Heart right ventricle (tissue), 16 donors: ENCODE measurements at places on chromosomes 3 and 15.
A peak's percentile ranks its signal among the peaks of the same experiment; 100 is the strongest.

DNA sequence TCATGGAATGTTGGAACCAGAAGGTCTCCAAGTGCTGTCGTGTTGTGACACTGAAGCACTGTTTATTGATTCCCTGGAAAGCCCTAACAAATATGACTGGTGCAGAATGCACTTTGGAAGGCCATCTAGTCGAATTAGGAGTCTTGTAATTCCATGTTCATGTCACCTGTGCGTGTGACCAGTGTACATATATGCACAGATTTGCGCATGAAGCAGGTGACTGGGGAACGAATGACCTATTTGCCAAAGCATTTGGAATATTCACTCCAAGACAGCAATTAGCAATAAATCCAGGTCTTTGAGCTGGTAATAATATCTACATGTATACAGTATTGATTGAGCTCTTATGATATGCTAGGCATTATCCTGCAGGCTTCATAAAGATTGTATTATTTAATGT is 177.5 kb upstream of the PFN2 start:
- no peak for DNase-seq

- DNase-seq: peak; percentile 15
Observed at GRCh38 chr15:20353966-20354883, 187.4 kb downstream of the GOLGA6L6 start.

DNA sequence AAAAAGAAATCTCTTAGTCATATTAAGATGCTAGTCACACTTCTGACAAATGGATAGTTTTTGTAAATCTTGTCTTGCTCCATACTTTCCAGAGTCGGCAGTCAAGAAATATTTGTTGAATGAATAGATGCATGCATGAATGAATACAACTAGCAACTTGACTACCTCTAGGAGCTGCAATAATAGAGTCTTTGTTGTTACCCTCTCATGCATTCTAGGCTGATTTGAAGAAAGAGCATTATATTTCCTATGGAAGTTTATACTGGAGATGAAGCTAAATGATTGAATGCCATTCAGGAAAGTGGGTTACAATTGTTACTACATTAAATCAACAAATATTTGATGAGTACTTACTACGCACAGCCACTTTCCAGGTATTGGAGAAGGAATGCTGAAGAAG is 18.1 kb upstream of the TRAT1 start:
- no peak for DNase-seq

DNA sequence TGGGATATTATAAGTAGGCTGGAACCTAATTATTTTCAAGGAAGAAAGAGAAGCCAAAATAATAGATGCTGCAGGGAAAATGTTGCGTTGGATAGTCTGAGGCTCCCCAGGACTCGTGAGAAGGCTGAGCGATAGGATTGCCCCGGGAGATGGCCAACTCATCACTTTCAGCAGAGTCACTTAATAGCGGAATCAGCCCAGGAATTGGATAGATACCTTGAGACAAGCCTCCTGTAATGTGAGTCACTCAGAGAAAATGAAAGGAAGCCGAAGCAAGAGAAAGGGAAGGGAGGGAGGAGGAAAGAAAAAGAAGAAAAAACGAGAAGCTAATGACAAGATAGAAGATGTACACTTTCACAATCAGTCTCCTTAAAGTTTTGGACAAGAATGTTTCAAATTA is 94.3 kb downstream of the SQOR start:
- no peak for DNase-seq

- DNase-seq: no peak
Observed at GRCh38 chr3:167728176-167728575, 6.5 kb downstream of the PDCD10 start.
